ENCODE measurements at places on chromosomes 4 and X. TPM values are rescaled to one million over a fixed set of nuclear protein-coding genes. Genes with fewer than 3 reads are reported as not detected.

DNA sequence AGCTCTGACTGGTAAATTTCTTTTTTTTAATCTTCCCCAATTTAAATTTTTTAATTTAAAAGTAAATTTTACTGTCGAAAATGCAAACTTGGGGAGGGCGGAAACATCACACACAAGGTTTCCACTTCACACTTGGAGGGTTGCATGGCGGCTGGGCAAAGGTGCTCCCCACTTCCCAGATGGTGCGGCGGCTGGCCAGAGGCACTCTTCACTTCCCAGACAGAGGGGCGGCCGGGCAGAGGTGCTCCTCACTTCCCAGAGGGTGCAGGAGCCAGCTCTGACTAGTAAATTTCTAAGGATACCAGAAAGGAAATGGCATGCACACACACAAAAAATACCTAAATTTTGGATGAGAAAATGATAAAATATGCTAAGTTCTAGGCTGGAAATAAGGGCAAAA, 16.4 kb downstream of the C1QTNF7 start:
- no peak for DNase-seq

DNA sequence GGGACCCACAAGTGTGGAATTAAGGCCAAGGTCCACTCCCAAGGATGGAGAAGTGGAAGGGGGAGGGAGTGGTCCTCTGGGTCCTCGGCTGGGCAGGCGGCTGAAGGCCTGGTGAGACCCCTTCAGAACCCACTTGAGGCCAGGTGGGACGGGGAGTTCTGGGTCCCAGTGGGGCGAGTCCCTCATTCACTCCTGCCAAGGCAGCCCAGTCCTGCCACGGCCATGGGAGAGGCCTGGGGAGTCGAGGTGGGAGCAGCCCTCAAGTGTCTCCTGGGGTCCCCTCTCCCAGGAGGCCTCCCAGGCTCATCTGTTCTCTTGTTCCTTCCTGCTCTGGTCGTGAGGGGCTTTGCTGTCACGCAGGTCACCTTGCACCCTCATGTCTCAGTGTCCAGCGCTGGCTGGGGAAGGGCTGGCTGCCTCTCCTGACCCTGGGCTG, 6.1 kb upstream of the SH3BP2 start:
- no peak for DNase-seq

DNA sequence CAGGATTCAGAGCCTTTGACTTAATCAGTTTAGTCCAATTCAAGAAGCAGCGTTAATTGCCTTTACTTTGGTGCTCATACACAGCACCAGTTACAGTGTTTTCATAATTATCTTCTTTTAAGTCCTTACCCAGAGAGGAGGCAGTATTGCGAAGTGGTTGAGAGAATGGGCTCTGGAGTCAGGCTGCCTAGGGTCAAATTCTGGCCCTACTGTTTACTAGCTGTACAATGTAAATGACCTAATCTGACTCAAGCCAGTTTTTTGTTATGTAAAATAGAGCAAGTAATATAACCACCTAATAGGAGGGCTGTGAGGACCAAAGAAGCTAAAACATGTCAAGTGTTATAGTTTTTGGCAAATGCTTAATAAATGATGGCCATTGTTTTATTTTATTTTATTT, 27.6 kb downstream of the WDR44 start:
- no peak for DNase-seq

DNA sequence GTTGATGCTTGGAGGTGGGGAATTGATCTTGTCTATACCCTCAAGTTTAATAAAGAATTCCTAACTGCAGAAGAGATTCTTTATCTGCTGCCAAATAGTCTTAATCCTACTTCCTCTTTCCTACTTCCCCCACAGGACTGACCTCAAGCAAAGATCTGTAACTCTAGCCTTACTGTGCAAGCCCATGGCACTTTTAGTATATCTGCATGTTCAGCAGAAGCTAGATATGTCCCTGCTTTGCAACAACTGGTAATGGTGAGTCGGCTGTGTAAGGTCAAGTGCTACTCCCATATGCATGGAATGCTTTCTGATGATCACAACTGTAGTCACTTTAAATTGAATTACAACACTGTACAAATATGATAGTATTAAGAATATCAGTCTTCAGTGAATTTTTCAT, 26.3 kb upstream of the PDS5A start:
- DNase-seq: no peak

Gene MTNR1A
- not detected for total RNA-seq

Gene MAGED4
- total RNA-seq: 0.27 TPM
